ENCODE measurements at places on chromosomes 11 and 22.

DNA sequence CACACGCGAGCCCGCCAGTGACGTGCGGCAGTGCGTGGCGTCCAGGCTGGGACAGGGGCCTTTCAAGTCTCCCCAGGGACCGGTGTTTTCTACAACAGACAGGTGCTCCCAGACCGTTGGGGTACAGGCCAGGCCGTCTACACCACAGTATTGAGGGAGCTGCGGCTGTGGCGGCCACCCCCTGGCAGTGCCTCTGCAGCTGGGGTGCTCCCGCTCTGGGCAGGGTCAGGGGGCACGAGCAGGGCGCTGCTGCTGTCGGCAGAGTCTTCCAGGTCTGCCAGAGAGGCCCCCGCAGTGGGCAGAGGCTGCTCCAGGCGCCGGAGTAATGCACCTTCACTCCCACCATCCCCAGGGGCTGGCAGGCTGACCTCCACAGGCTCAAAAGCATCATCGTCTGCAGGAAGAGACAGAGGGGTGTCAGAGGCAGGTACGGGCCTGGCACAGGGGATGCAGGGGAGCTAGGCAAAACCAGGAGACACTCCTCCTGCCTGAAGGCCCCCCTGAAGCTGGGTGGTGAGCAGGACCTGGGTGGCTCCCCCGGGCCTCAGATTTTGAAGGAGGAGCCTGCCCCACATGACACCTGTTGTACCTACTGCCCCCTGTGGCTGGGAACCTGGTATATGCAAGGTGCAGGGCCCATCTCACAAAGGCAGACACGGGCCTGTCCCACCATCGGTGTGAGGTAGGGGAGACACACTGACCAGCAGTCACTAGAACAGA, 83.3 kb downstream of the DGCR2 start:
- no peak for DNase-seq

DNA sequence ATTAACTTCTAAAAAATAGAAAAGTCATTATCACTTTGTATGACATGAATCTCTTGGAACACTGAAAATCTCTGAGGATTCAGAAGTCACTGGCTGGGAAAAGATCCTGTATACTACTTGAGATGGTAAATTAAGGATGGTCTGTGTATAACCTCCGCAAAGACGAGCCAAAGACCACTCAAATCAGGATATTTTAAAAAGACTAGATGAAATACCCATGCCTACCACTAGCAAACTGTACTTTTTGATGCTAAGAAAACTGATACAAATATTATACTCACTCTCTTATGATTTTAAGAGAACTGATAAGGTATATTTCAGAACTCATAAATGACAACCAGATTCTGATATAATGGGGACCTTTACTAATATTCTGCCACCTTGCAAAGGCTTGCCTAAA, 78.6 kb upstream of the APOA1 start:
- no peak for DNase-seq

- no peak for DNase-seq
These were observed 146.2 kb downstream of the TBC1D22A start for GRCh38 chr22:46908641-46909107.

DNA sequence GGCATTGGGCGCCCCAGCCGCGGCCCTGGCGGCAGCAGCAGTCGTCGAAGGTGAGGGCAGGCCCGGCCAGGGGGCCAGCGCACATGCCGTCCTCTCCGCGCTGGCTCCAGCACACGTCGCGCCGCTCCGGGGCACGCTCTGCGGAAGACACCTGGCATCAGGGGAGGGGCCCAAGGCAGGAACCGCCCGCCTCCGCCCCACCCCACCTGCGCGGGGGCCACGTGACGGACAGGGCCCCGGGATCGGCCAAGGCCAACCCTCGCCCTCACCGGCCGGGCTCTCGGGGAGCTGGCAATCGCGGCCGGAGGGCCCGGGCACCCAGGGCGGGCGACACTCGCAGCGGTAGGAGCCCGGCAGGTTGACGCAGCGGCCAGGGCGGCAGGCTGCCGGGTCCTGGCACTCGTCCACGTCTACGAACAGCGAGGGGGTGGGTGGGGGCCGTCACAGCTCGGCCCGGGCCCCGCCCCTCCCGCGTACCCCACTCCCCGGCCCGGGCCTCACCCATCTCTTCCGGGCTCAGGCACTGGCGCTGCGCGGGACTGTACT, 14.9 kb downstream of the SCYL1 start:
- no peak for DNase-seq

DNA sequence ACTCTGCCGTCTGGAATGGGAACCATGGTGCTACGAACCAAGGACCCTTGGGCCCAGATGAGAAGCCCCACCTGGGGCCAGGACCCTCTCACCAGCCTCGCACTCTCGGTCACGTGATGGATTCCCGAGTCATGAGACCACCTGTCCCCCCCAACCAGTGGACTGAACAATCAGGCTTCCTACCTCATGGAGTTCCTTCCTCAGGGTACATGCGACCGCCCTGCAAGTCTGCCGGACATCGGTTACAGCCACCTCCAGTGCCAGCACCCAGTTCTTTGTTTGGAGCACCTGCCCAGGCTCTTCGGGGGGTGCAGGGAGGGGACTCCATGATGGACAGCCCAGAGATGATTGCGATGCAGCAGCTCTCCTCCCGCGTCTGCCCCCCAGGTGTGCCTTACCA, 20.8 kb upstream of the SLC25A18 start:
- DNase-seq, result no peak

DNA sequence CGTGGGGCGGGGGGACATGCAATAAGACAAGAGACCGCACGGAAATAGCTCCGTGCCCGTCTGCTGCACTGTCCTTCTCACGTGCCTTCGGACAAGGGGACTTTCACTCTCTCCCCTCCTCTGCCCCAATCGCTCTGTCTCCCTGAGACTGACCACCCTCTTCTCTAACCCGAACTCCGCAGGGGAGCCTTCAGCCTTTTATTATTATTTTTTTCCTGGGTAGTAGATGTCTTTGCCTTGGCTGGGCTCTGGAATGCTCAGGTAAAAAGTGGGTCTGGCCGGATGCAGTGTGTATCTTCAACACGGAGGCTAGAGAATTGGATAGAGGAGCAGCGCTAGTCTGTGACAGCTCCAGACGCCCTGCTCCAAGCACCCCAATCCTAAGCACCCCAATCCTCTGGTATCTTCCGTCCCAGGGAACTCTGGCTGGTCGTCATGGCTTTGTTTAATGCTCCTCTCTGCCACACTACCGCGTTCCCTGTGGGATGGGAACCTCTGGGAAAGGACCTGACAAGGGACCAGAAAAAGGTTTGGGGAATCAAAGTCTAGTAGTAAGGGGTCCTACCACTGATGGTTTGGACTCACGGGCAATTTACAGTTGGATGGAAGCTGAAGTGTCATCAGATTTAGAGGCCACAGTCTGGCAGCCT, 25.1 kb upstream of the ROBO3 start:
- no peak for DNase-seq

DNA sequence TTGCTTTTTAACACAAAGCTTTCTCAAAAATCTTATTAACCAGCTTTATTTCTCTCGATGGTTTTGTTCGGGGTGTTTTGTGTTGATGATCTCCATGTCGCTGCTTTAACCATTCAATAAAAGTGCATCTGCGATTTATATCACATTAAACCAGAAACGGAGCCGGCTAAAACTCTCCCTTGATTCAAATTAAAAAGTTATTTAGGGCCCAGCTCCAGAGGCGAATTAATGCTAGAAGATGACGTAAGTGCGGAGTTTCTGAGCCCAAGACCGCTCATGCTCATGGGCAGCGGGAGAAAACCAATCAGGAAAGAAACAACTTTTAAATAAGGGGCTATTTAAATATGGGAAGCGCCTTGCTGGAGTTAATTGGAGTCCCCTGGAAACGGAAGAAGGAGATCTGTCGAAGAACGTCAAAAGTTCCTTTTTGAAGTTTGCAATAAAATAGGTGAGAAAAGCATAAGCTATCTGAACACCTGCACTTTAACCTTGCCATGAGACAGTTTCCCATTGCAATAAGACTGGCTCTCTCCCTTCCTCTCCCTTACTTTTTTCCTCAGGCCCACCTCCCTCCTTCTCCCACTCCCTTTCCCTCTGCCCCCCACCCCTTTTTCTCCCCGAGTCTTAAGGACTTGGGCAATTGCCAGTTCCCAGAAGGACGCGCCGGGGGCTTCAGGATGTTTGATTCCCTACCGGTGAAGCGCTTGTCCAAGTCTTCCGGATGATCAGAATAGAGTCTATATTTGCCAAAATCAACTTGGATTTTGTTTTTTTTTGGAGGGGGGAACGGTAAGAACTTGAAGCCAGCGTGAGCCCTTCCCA, 1.9 kb upstream of the DBX1 start:
- no peak for DNase-seq

- no peak for DNase-seq
These were observed 176.7 kb downstream of the SOX6 start for GRCh38 chr11:16179676-16180075.
